ENCODE measurements at places on chromosomes 3 and 15.

GRCh38 chr15:88246666-88247446 lies 9.7 kb downstream of the NTRK3 start:
- peak; percentile 43 for DNase-seq

DNA sequence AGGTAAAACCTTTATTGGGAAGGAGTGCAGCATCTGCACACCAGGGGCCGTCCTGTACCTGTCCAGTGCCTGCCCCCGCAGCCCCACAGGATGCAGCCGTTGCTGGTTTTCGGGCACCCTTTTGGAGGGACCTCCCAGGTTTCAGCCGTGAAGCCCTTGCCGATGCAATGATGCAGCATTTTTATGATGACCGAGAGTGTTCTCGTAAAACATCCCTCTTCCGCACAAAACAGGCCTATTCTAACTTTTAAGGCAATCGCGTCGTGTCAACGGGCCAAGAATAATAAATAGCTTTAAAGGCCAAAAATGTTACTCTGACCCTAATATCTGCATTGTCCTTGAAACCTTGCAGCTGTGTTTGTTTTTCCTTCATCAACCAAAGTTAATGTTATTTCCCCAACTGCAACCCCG lies 126.1 kb downstream of the LRRK1 start:
- no peak for DNase-seq

DNA sequence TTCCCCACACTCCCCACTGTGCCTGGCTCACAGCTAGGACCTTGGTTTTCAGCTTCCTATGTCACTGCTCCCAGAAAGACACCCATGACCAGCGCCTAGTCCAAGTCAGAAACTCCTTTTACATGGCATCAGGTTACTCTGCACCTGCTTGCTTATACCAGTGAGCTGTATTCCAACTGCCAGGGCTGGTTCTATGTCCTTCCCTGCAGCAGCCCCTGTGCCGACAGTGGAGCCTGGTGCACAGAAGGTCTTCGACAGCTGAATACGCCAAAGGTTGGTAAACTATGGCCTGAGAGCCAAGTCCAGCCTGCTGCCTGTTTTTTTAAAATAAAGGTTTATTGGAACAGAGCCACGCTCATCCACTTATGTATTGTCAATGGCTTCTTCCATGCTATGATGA lies 102.5 kb downstream of the IQSEC1 start:
- DNase-seq, result no peak

DNA sequence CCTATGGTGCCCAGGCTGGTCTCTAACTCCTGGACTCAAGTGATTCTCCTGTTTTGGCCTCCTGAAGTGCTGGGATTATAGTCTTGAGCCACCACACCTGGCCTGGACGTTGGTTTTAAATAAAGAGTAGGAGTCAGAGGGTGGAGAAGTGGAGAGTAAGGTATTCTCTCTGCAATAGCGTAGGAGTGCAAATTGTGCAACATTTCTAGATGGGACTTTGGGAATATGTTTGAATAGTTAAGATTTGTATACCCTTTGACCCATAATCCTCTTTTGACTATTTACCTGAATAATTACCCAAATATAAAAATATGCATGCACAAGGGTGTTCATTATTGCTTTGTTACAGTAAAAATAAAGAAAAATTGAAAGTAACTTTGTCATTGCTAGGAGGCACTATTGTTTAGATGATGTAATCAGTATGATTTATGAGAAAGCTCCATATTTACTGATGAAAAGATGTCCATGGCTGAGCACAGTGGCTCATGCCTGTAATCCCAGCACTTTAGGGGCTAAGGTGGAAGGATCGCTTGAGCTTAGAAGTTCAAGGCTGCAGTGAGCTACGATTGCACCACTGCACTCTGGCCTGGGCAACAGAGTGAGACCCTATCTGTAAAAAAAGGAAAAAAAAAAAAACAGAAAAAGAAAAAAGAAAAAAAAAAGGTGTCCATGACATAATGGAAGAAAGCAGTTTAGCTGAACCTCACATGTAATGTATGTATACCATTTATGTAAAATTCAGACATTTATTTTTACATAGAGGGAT lies 15.1 kb upstream of the XYLB start:
- DNase-seq, result no peak

- no peak for DNase-seq
These were observed 164.1 kb upstream of the SLC2A2 start for GRCh38 chr3:171190668-171191067.

DNA sequence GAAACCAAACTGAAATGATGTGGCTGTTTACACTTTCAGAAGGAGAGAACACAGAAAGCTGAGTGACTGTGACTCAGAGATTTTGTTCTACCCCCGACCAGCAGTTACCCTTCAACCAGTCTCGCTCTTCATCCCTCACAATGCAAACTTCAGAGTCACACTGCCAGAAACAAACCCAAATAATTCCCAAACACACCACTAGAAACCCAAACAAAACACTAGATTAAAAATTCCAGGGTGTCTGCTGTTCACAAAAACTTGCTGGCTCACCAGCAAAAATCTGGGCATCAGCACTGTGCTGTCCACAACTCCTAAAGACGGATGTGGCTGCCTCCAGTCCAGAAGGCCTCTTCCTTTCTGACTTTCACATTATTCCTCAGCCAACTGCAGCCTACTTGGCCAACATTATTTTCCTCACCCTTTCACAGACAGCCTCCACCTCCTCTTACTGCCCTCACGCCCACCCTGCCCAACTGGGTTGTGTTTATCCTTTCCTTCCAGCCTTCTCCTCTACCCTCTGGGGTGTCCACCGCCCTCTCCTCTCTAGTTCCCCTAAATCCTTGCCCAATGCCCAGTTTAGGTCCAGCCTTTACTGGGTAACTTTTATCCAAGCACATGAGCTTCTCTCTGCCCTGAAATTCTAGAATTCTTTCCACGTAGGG lies 71.4 kb downstream of the MECOM start:
- no peak for DNase-seq

DNA sequence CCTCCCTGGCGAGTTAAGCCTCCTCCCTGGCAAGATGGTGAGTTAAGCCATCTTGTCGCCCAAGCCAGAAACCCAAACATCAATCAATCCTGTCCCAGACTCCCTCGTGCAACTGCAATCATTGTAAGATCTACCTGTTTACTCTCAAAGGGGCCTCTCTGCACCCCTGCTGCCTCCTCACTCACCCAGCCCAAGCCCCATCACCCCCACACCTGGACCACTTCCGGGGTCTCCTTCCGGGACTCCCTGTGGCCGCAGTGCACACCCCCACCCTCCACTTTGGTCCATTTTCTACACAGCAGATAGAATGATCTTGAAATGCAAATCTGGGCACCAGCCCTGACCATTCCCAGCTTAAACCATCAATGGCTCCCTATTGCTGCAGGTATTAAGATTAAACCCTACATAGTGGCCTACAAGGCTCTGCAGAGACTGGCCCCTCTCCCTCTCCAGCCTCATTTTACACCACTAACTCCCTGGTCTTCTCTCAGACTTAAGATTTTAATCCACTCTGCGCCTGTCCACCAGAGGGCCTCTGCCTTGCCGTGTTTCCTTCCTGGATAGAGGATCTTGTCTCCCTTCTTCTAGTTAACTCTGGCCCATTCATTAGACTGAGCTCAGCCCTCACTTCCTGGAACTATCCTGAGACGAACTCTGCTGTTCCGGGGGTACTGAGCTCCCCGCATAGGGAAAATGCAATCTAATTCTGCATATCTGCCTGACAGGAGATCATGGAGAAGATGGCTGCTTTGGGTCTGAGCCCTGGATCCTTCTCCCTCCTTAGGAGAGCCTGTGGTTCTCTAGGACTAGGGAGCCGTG lies 41.9 kb upstream of the SLC6A1 start:
- no peak for DNase-seq

DNA sequence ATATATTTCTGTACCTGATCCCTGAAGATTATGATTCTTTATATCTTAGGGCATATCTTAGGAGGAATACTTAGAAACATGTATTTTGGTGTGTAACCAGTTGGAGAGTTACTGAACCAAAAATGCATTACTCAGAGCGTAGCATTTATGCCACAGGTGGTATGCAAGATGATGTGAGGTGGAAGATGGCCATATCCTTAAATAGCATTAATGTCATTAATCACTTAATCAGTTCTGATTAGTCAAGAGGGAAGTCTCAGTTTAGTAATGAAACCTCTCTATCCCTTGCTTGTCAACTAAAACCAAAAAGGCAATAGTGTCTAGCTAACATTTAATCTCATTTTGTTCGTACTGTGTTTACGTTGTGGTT lies 130.5 kb upstream of the PHLDB2 start:
- DNase-seq, result no peak

DNA sequence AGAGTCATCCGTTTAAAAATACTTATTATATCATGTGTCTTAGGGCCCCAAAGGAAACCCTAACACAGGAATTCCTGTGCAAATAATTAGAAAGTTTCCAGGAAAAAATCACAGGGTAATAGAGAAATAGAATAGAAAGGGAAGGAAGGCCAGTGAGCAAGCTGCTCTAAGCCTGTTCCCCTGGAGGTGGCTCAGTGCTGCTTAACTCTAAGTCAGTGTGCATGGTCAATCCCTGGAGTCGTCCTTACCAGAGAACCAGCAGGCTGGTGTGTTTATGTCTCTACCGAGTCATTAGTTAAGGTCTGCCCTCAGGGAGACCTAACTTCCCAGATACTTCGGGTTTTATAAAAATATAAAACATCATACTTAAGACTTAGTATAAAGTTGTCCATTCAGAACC lies 21.0 kb upstream of the MCF2L2 start:
- DNase-seq, result no peak

All from stimulated activated CD4-positive, alpha-beta T cell treated with anti-CD3 and anti-CD28 coated beads, Interleukin-15, amount 100 ng/mL, for 1 hour (primary cell).